Left cardiac atrium (tissue), 4 donors: ENCODE measurements at places on chromosomes 1 and 21. TPM values are rescaled to one million over a fixed set of nuclear protein-coding genes. Genes with fewer than 3 reads are reported as not detected.

DNA sequence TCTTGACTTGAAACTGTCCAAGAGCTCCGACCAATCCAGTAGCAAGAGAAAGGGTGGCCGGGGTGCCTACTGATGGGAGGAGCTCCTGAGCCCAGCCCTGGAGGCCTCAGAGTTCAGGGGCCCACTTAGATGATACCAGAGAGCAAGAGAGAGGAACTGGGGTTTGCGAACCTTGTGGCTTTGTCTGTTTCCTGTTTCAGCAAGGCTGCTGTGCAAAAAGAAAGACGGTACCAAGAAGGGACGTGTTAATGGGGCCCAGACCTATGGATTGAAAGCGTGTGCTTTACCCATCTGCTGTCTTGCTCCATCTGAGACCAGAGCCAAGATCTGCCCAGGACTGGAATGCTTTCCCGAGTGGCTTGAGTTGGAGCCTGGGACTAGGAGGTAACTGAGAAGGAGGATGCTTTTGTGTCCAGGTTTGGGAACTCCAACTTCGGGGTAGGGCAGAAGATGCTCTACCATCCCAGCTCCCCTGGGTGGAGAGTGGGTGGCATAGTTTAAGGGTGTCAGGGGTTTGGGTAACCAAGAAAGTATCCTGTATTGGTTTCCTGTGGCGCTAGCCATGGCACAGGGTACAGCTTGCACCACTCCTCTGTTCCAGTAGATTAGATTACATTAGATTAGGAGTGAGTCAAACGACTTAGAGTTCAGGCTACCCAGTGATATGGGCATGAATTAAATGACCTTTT is at the start of gene TRAF3IP3:
TSS of gene TRAF3IP3 (plus strand) at position 128 of the 689 bp plus-strand sequence. CDS start 3,987 bp downstream, outside the sequence.
- DNase-seq, result peak; percentile 28

GRCh38 chr21:36148886-36149285 is 7.7 kb upstream of the DOP1B start:
- DNase-seq, result no peak

DNA sequence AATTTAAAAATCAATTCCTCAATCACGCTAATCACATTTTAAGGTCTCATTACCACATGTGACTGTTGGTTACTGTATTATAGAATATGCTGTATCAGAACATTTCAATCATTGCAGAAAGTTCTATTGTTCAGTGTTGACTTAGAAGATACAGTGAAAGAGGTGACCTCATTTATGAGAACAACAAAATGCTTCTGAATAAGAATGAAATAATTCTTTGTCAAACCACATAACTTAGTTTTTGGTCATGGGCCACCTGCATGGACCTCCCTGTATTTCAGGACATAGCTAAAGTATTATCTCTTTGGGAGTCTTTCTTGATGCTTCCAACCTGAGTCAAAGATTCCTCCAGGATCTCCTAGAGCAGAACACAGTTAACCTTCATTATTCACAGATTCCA is 22.3 kb downstream of the MFSD2A start:
- DNase-seq, result no peak

GRCh38 chr1:94239796-94240195 is 2.4 kb upstream of the ARHGAP29 start:
- no peak for DNase-seq

DNA sequence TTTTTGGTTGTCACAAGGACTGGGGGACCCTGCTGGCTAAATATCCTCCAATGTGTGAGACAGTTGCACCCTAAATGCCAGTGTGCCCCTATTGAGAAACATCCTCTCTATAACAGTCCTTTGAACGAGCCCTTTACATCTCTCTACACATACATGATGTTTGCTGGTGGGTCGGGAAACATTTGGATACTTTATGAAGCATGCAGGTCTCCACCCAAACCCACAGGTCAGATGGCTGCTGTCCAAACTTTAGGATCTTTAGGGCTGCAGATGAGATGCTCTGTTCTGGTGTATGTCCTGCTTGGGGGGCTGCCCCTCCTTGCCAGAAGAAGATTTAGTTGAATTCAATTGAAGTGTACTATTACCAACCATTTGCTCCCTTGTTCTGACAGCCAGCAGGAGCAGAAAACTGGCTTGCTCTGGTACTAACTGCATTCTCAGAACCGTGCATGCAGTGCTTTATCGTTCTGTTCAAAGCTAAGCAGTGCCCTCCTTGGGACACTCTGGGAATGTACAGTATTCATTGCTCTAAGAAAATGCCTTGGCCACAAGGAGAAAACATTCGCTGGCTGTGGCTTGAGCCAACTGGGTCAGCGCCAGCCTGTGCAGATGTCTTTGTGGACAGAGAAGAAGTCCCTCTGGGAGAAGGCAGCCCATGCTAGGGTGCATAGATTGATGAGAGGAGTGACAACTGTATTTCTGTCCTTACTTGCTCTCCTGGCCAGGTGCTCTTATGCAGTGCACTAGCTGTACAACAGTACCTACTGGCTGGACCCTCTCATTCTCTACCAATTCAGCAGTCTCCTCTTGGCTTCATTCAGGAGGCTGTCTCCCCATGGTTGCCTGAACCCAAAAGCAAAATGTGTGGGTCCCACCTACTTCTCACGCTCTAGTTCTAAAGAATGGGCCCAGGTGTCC is 61.4 kb upstream of the DIRAS3 start:
- peak; percentile 52 for DNase-seq

DNA sequence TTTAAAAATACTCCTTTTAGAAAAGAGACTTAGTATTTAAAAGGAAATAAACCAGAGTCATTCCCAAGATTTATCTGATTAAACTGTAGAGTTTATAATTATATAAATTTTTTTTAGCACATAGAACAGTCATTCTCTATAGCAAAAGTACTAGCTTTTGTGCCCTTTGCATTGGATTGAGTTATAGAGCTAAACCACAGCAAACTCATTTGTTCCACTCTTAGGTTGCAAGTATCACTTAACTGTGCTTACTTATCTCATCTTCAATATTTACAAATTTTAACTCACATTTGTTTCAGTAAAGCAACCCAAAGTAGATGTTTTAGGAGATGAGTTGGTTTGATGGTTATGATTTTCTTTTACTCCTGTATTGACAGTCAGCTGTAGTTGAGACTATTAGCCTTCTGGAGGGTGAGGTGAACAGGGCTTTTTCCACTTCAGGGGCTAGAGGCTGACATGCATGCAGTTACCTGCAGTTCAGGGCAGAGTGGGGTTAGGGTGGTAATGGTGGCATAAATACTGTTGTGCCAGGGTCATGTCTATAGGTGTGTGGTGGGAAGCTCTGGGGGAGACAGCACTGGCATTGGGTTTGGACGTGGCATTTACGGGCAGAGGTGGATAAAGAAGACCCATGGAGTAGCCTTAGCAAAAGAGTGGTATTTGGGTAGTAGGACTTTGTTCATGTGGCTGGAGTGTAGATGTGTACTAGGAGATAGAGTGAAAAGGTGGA is 42.1 kb downstream of the DYRK1A start:
- DNase-seq, result no peak

DNA sequence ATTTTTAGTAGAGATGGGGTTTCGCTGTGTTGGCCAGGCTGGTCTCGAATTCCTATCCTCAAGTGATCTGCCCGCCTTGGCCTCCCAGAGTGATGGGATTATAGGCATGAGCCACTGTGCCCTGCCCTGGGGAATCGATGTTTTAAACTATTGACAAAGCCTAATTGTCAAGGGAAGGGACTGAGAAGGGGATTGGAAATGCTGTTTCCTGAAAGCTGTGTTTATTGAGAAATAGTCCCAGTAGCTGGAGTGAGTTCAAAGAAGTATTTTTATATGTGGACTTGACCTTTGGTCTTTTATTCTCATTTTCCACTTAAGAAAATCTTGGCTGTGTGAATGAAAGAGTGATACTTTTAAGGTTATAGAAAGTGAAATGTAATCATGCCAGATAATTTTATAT is 47.5 kb downstream of the KIF1B start:
- DNase-seq, result no peak

DNA sequence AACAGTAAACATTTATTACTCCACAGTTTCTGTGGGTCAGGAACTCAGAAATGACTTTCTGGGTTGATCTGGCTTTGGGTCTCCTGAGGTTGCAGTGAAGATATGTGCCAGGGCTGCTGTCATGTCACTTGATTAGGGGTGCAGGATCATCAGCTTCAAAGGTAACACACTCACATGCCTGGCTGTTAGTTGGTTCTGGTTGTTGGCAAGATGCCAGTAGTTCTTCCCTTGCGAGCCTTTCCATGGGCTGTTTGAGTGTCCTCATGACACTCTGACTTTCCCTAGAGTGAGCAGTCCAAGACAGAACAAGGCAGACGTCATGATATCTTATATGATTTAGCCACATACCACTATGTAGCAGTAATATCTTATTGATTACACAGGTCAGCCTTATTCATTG is 1.8 kb downstream of the SWT1 start:
- DNase-seq, result no peak

DNA sequence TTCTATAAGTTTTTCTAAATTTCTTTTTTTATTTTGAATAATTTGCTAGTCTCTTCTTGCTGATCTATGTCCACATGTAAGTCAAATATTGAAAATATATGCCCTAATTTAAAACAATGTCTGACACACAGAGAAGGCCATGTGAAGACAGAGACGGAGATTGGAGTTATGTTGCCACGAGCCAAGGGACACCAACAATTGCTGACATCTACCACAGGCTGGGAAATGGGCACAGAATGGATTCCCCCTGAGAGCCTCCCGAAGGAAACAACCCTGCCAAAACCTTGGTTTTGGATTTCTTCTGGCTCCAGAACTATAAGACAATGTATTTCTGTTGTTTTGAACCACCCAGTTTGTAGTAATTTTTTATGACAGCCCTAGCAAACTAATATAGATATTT is 485.0 kb upstream of the ZRANB2 start:
- DNase-seq, result no peak

DNA sequence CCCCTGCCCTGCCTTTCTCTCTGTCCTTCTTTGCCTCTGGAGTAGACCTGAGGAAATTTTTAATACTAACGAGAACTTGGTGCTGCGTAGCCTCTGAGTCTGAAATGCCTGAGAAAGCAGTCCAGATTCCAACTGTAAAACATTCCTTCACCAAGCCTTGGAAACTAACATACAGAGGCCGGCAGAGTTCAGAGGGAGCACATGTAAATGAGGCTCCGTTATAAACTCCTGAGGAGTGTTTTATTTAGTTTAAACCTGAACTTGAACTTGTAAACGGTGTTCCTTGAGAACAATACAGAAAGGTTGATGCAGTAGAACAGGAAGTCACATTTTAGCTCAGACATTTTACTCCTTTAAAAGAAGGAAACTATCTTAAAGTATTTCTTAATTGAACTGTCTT is 280.7 kb downstream of the TM2D1 start:
- DNase-seq, result no peak

GRCh38 chr1:201495551-201496295 is 11.2 kb downstream of the CSRP1 start:
- DNase-seq, result peak; percentile 77

GRCh38 chr1:33007190-33008050 is 29.3 kb downstream of the AK2 start:
- peak; percentile 61 for DNase-seq

- DNase-seq, result peak; percentile 67
These were observed 54.3 kb downstream of the NGF start for GRCh38 chr1:115283681-115284146.

DNA sequence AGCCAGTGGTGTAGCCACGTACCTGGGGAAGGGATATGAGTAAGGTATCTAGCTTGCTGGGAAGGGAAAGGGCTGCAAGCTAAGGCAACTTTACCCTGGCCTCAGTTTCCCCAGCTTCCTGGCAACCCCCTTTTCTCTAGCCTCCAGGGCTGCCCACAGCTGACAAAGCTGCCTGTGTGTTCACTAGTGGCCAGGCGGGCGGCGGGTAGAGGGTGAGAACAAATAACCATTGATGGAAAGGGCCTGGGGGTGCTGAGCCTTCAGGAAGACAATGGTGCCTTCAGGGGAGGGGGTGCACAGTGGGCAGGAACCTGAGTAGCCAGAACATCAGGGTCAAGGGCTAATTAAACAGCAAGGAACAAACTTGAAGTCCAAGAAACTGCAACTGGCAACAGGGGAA is 6.1 kb downstream of the CERS2 start:
- no peak for DNase-seq

DNA sequence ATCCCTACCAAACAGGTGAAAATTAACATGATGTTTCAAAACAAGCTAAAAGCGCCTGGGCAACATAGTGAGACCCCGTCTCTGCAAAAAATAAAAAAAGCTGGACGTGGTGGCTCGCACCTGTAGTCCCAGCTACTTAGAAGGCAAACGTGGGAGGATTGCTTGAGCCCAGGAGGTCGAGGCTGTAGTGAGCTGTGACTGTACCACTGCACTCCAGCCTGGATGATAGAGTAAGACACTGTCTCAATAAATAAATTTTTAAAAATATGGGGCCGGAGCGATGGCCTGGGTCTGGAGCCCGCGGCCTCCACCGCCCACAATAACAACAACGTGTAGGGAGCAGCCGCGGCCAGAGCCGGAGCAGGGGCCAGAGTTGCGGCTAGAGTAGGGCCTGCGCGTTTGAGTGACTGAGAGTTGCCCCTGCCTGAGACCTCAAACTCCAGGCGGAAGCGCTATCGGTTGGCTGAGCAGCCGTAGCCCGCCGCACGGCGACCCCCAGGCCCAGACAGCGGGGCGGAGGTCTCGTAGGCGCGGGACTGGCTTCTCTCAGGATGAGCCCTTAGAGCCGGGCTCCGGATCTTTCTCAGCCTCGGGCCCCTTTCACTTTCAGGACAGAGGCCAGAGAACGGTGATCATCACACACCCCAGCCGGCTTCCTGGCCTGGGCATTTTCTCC is 41.4 kb downstream of the ZMYM1 start:
- DNase-seq, result peak; percentile 25

- DNase-seq, result no peak
These were observed 42.0 kb upstream of the PALMD start for GRCh38 chr1:99603699-99604560.

DNA sequence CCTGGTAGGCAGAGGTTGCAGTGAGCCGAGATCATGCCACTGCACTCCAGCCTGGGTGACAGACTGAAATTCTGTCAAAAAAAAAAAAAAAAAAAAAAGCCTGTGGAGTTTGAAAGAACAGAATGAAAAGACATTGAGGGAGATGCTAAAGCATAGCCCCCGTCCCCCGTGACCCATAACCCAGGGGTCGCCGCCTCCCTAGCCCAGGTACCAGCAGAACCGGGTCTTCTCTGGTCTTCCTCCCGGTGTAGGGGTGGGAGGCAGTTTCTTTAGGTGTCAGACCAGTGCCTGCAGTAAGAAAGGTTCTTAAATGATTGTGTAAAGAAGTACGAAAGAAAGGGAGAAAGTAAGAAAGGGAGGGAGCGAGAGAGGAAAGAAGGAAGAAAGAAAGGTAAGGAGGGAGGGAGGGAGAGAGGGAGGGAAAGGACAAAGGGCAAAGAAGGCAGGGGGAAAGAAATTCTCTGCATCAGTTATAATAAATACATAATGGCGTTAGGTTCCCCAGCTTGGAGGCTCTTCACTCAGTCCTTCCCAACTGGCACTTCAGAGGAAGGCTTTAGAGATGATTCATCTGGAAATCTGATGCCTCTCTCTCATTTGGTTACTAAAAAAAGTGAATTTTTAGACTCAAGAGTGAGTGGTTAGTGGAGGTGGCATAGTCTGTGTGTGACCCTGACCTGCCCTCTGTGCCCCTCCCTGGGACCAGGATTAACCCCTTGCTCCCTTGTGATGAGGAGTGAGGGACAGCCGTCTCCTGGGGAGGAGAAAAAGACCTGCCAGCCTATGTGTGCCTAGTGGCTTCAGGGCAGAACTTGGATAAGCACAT is 1.1 kb downstream of the IL24 start:
- DNase-seq, result no peak

GRCh38 chr1:223393275-223394214 is at the start of gene CCDC185:
Gene CCDC185 (plus strand): TSS chr1:223393415. CDS start chr1:223393476, 61 bp downstream.
- DNase-seq, result no peak

GRCh38 chr1:8981169-8981568 is 35.5 kb downstream of the CA6 start:
- no peak for DNase-seq

Gene S100B
- 41.0 TPM for total RNA-seq

Gene RGS1
- 1.8 TPM for total RNA-seq

Gene AQP10
- total RNA-seq, result not detected

Gene NHLH1
- total RNA-seq, result 0.10 TPM

Gene TMPRSS15
- not detected for total RNA-seq

Gene LCE3D
- total RNA-seq, result not detected
